M059J (cell line): ENCODE measurements at places on chromosomes 5 and 9.

GRCh38 chr5:149801307-149801990, 71.3 kb downstream of the PPARGC1B start:
- DNase-seq, result no peak

- DNase-seq, result peak; percentile 98
Measured at GRCh38 chr5:5017827-5018577, 122.1 kb upstream of the ADAMTS16 start.

- no peak for DNase-seq
Measured at GRCh38 chr5:81606150-81606549, 144.7 kb downstream of the SSBP2 start.

- no peak for DNase-seq
Measured at GRCh38 chr9:34267660-34268059, 61.4 kb downstream of the KIF24 start.

GRCh38 chr9:30519756-30520155, 1864.7 kb upstream of the ACO1 start:
- peak; percentile 20 for DNase-seq

DNA sequence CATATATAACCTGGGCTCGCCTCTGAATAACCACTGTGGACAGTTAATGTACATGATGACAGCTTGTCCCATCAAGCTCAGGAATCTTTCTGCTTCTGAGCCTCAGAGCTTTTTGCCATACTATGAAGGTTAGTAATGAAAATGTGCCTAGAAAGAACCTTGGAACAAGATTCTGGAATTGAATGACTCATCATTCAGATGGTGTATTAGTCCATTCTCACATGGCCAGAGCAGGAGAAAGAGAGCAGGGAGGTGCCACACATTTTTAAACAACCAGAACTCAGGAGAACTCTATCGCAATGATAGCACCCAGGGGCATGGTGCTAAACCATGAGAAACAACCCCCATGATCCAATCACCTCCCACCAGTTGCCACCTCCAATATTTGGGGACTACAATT, 542.1 kb downstream of the PRR16 start:
- no peak for DNase-seq

- no peak for DNase-seq
Measured at GRCh38 chr5:80474929-80475328, 13.0 kb upstream of the FAM151B start.

DNA sequence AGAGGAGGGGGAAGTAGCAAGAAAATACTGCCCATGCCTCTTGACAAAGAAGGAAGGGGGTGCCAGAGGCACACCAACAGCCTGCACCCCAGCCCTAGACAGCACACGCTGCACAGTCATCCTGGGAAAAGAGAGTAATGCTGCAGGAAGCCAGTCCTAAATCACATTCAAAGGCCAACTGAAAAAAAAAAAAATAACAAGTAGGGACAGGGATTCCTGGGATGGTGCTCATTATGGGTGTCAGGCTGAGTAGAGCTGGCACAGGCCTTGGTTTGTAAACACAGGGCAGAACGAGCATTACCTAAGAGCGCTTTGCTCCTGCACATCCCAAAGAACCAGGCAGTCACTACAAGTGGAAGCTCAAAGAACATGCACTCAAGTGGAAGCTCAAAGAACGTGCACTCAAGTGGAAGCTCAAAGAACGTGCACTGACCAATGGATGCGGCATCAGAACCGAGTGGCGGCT, 7.8 kb downstream of the RAPGEF1 start:
- DNase-seq, result peak; percentile 86

GRCh38 chr5:172573120-172573882, 67.8 kb upstream of the NEURL1B start:
- DNase-seq, result no peak

DNA sequence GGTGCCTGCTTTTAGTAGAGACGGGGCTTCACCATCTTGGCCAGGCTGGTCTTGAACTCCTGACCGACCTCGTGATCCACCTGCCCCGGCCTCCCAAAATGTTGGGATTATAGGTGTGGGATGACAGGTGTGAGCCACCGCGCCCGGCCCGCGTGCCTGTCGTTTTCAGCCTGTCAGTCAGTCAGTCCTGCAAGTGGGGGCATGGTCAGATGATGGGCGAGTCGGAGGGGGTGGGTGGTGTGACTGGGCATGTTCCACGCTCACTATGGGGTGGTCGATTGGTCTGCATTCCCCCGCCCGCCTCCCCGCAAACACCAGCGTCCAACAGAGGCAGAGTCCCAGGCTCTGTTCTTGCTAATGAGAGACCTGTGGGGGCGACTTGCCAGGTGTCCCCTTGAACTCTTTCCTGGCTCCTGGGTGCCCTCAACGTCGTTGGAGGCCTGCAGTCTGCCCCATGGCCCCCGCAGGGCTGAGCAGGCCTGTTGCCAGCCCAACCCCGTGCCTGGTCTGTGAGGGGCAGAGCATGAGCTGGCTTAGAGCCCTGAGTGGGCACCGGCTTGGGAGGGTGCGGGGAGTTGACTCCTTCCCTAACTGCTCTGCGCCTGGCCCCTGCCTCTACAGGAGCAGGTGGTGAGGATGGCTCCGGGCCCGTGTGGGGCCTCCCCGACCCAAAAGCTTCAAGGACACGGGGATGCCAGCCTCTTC, 23.1 kb downstream of the CRB2 start:
- no peak for DNase-seq

- DNase-seq, result peak; percentile 33
Measured at GRCh38 chr9:35748242-35748857, 678 bp downstream of the GBA2 start.

DNA sequence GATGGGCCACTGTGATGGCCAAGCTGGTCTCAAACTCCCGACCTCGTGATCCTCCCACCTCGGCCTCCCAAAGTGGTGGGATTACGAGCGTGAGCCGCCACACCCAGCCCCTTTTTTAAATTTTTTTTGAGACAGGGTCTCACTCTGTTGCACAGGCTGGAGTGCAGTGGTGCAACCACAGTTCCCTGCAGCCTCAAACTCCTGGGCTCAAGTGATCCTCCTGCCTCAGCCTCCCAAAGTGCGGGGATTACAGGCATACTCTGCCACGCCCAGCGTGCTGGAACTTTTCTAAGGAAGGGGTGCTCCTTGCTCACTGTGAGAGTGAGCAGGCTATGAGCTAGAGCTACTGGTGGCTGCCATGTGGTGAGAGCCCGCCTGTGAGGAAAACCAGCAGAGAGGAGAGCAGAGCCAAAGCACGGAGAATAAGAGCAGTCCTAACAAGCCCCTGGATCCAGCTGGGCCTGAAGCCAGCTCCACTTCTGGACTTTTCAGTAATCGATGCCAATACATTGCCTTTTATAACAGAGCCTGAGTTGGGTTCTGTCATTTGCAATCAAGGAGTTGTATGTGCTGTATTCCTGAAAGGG, 75.5 kb upstream of the UNC5A start:
- DNase-seq, result no peak

DNA sequence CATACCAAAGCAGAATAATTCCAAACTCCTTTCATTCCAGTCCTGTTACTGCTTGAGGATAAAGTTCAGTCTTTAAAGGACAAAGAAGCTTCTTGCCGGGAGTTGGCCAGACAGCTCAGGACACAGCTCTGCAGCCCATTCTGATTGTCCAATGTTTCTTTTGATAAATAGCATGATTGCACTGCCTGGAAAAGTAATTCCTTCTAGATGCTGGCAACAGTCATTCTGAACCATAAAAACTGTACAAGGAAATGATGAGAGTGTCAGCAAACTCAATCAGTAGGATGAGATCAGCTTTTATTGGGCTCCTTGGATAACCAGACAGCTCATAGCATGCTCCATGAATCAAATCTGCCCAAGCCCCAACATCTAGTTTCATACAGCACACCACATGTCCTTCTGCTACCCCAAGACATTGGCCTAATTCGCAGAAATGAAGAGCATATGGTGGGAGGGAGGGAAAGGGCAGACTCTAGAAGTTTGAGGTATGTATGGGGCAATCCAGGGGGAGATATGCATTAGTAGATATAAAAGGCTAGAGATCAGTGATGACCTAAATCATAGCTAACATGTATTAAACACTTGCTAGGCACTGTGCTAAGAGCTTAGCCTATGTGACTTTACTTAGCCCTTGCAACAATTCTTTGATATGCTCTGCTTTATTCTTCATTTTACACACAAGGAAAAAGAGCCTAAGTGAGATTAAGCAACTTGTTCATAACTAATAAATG, 219.9 kb upstream of the NREP start:
- DNase-seq, result peak; percentile 40

DNA sequence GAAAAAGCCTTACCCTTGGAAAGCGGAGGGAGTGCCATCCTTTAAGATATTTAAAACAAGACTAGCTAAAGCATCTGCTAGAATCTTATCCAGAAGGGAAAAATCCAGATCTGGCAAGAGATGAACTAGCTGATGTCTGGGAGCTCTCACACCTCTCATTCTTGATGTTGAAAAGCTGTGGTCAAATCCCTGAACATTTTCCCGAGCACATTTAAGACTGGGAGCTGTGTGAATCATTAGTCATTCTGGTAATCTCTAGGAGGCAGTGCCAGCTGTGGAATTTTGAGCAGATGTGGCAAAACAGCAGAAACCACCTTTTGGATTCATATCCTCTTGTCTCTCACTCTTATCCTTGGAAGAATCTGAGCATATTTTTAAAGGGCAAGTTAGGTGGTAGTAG, 218.0 kb downstream of the MAN2A1 start:
- peak; percentile 35 for DNase-seq

- DNase-seq, result no peak
Measured at GRCh38 chr9:27398982-27399653, 102.2 kb upstream of the EQTN start.

DNA sequence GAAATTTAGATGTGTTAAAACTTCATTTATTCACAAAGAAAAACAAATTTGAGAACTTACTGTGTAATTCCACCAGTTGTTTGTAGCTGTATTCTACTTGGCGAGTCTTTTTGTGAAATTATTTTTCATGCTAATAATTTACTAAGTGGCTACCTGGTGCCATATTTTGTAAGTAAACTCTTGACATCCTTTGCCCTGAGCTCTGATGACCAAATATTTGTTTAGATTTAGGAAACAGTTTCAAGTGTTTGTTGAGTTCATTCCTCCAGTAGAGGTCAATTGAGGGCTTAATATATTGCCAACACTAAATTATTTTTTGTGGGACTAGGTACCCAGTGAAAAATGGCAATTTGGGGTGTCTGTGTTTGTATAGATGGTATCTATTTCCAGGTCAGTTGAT, 3.7 kb downstream of the CNTLN start:
- DNase-seq, result no peak

DNA sequence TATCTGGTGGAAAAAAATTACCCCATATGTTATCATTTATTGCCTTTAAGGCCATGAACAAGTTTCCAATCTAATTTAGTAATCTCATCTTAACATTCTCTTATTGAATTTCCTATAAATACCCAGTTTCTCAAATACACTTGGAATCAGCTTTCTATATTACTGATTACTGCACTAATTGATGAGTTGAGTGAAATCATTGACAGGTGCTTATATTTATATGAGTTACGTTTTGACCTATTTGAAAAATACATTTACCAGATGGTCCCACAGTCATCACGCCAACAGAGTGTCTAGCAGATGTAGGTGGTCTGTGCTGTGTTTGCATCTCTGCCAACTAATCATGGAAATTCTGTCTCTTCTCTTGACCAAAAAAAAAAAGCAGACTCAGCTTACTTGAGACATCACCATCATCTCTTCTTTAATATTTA, 307.3 kb upstream of the NREP start:
- no peak for DNase-seq

GRCh38 chr5:79512471-79513307, 1.2 kb downstream of the HOMER1 start:
- peak; percentile 41 for DNase-seq

GRCh38 chr5:115641948-115642347, 16.1 kb upstream of the TMED7 start:
- no peak for DNase-seq

- DNase-seq, result no peak
Measured at GRCh38 chr9:112864403-112864802, 26.3 kb downstream of the SLC46A2 start.

GRCh38 chr9:131180454-131180853, 55.1 kb downstream of the NUP214 start:
- DNase-seq, result peak; percentile 34

GRCh38 chr9:104868303-104868686, 59.7 kb downstream of the ABCA1 start:
- no peak for DNase-seq
